ENCODE measurements at places on chromosomes 4 and X. TPM values are rescaled to one million over a fixed set of nuclear protein-coding genes. Genes with fewer than 3 reads are reported as not detected.

The HEPH gene
- total RNA-seq, result not detected

The MTHFD2L gene
- total RNA-seq, result 8.2 TPM

The BCLAF3 gene
- 2.7 TPM for total RNA-seq

The AGTR2 gene
- not detected for total RNA-seq

The PNMA3 gene
- total RNA-seq, result 1.4 TPM

The ADGRG4 gene
- not detected for total RNA-seq

The RASL11B gene
- total RNA-seq, result 0.32 TPM

The SULT1B1 gene
- 0.80 TPM for total RNA-seq

The ZXDA gene
- total RNA-seq, result 3.7 TPM

The FHIP1A gene
- total RNA-seq, result 0.42 TPM

The STK26 gene
- 76.4 TPM for total RNA-seq

The MID1 gene
- 0.28 TPM for total RNA-seq

The NXT2 gene
- 13.4 TPM for total RNA-seq

The EGF gene
- not detected for total RNA-seq

The TEX13B gene
- not detected for total RNA-seq

The TRPC3 gene
- 0.12 TPM for total RNA-seq

The TMEM271 gene
- not detected for total RNA-seq

The NR3C2 gene
- 4.8 TPM for total RNA-seq

Data from activated naive CD8-positive, alpha-beta T cell treated with anti-CD3 and anti-CD28 coated beads for 36 hours (primary cell).